ENCODE measurements at places on chromosomes 3 and 15. TPM values are rescaled to one million over a fixed set of nuclear protein-coding genes. Genes with fewer than 3 reads are reported as not detected.

CYP1A1 gene
- total RNA-seq: 0.30 TPM

CCDC54 gene
- not detected for total RNA-seq

UNC45A gene
- 26.5 TPM for total RNA-seq

ZBBX gene
- total RNA-seq: not detected

KBTBD13 gene
- total RNA-seq: 9.4 TPM

FGF7 gene
- 35.0 TPM for total RNA-seq

EHD4 gene
- 47.2 TPM for total RNA-seq
